ENCODE measurements at places on chromosomes 7 and 10.

GRCh38 chr10:21675157-21675796 is 141.2 kb downstream of the MLLT10 start:
- peak; percentile 6 for DNase-seq

DNA sequence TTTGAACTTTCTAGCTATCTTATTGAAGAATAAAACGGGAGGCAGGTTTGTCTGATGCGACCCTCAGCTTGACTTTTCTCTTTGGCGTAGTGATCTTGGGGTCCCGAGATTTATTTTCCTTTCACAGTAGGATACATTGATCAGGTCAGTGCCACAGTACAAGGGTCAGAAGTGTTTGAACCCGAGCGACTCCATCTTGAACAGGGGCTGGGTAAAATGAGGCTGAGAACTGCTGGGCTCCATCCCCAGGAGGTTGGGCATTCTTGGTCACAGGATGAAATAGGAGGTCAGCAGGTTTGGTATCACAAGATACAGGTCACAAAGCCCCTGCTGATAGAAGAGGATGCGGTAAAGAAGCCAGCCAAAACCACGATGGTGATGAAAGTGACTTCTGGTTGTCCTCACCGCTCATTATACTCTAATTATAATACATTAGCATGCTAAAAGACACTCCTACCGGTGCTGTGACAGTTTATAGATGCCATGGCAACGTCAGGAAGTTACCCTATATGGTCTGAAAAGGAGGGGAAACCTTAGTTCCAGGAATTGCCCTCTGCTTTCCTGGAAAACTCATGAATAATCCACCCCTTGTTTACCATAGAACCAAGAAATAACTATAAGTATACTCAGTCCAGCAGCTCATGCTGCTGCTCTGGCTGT is 3.0 kb upstream of the TECPR1 start:
- no peak for DNase-seq

GRCh38 chr10:25300073-25300472 is 125.3 kb downstream of the GPR158 start:
- no peak for DNase-seq

- DNase-seq: no peak
Observed at GRCh38 chr7:3005257-3005656, 38.4 kb downstream of the CARD11 start.

GRCh38 chr7:2289111-2289586 is 25.1 kb downstream of the SNX8 start:
- no peak for DNase-seq

DNA sequence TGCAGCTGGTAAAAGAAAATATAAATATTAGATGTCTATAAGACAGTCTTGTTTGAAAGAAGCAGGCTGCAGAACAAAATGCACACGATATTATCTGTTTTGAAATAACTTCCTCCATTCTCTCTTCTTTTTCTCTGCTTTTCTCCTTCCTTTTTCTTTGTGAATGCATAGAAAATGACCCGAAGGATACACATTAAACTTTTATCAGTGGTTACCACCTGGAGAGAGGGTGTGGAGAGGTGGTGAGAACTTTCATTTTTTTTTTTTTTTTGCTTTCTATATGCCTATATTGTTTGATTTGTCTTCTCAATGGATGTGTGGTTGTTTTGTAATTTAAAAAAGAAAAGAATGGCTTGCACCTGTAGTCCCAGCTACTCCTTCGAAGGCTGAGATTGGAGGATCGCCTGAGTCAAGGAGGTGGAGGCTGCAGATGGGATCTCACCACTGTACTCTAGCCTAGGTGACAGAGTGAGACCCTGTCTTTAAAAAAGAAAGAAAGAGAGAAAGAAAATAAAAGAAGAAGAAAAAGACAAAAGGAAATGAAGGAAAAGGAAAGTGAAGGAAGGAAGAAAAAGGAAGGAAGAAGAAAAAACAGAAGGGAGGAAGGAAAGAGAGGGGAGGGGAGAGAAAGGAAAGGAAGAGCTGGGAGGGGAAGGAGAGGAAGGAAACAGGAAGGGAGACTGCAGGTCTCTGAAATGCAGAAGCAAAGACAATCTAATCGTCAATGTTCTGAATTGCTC is 64.4 kb downstream of the SAMD9 start:
- no peak for DNase-seq

GRCh38 chr10:7410301-7410861 is 453 bp downstream of the SFMBT2 start:
- peak; percentile 54 for DNase-seq

- no peak for DNase-seq
Observed at GRCh38 chr10:120541984-120542383, 85.0 kb downstream of the PLPP4 start.

GRCh38 chr10:16648366-16648765 is 126.7 kb upstream of the C1QL3 start:
- DNase-seq: no peak
